ENCODE measurements at places on chromosomes 6 and 20. TPM values are rescaled to one million over a fixed set of nuclear protein-coding genes. Genes with fewer than 3 reads are reported as not detected.
A peak's percentile ranks its signal among the peaks of the same experiment; 100 is the strongest.

The FANCE gene
- 3.5 TPM for total RNA-seq

The ADAM33 gene
- 13.8 TPM for total RNA-seq

The MUCL3 gene
- total RNA-seq: not detected

The TTI1 gene
- total RNA-seq: 11.5 TPM

The C6orf132 gene
- 2.8 TPM for total RNA-seq

The BCAS4 gene
- 2.2 TPM for total RNA-seq

DNA sequence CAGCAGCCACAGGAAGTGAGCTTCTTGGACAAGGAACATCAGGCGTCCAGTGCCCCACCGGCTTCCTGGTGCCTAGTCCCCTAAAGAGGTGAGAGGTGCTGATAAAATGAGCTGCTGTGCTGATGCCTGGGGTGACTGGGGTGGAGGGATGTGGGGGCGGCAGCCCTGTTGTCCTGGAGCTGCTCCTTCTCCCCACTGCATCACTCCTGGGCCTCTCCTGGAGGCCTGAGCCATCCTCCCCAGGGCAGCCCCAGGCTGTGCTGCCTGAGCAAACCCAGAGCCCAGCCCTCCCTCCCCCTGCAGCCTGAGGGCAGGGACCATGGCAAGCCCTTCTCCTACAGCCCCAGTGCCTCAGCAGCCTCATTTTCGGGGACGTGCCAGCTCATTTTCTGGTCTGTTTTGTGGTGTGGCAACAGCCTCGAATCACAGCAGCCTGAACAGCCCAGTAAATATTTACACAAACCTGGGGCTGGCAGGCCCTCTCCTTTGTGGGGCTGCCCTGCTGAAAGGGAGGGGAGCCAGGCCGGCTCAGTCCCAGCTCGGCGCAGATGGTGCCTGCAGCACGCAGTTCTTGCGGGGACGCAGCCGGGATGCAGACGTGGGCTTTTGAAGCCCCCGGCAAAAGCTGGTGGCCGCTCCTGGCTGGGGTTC, 259.9 kb downstream of the DLL1 start:
- no peak for DNase-seq

DNA sequence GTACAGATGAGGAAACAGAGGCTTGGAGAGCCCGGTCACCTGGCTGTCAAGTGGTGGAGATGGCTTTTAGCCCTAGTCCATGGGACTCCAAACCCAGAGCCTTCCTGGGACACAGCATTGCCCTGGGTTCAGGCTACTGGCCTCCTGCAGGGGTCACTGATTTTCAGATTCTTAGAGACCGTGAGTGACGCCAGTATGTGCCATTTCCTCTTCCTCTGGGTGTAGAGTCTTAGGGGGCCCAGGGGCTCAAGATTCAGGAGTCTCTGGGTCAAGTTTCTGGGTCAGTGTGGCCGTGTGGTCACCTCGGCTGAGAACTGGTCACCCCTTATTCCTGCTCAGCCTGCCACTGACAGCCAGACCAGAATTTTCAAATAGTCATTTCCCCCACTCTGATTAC, 574 bp downstream of the ARHGAP40 start:
- DNase-seq: no peak

GRCh38 chr6:135851442-135852271, at the start of gene PDE7B:
Gene PDE7B, plus strand, starts transcription at chr6:135851701.
- peak; percentile 90 for DNase-seq

GRCh38 chr20:44911264-44911921, 1.5 kb downstream of the PABPC1L start:
- no peak for DNase-seq

DNA sequence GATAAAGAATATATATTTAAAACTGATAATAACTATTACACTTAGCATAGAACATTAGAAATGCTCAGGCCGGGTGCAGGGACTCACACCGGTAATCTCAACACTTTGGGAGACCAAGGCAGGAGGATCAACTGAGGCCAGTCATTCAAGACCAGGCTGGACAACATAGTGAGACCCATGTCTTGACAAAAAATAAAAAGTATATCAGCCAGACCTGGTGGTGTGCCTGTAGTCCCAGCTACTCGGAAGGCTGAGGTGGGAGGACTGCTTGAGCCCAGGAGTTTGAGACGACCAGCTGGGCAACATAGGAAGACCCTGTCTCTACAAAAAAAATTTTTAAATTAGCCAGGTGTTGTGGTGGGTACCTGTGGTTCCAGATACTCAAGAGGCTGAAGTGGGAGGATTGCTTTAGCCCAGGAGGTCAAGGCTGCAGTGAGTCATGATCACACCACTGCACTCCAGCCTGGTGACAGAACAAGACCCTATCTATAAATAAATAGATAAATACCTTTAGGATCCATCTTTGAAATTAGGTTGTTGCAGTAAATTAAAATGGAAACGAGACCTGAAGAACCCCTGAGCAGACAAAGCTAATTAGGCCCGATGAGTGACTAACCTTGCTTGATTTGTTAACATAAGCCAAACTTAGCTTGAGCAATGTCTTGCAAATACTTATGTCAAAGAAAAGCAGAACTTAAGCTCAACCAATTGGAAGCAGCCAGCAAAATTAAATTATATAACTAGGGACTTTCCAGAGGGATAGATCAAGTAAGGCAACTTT, 75.8 kb upstream of the E2F3 start:
- DNase-seq: no peak

DNA sequence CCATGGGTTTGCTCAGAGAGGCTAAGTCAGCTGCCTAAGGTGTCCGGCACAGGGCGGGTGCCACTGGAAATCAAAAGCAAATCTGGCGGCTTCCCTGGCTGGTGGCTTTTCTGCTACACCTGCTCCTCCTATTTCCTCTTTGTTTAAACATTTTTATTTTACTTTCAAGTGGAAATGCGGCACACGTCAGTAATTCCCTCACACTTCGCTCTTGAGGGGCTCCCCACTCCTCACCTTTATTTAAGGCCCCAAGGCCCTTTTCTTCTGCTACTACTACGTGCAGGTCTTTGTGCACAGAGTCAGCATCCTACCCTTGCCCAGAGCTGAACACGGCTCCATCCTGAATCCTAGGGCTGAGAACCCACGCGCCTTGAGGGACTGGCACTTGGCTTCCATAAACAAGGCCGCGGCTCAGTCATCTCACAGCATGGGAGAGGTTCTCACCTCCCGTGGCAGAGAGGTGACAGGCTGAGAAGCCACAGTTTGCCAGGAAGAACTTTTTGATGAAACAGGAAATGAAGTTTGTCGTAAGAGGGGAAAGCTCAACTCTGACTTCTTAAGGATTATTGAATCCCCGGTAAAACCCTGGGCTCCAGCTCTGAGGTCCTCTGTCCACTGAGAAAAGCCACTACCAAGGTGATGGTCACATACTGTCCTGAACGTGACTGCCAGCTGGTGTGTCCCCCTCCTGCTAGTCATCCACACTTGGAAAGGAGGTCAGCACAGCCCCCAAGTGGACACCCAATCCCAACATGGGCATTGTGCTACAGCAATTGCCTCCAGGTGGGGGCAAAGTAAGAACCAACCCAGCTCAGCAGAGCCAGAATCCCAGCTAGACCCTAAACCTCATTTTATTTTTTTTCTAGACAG, 48.0 kb downstream of the NFATC2 start:
- no peak for DNase-seq

- DNase-seq: no peak
These were observed 356 bp upstream of the IRAK1BP1 start for GRCh38 chr6:78867020-78867369.

- DNase-seq: no peak
These were observed 114.8 kb downstream of the FOXO3 start for GRCh38 chr6:108675226-108676200.

- DNase-seq: no peak
These were observed 610.1 kb upstream of the CDH4 start for GRCh38 chr20:60641879-60642447.

DNA sequence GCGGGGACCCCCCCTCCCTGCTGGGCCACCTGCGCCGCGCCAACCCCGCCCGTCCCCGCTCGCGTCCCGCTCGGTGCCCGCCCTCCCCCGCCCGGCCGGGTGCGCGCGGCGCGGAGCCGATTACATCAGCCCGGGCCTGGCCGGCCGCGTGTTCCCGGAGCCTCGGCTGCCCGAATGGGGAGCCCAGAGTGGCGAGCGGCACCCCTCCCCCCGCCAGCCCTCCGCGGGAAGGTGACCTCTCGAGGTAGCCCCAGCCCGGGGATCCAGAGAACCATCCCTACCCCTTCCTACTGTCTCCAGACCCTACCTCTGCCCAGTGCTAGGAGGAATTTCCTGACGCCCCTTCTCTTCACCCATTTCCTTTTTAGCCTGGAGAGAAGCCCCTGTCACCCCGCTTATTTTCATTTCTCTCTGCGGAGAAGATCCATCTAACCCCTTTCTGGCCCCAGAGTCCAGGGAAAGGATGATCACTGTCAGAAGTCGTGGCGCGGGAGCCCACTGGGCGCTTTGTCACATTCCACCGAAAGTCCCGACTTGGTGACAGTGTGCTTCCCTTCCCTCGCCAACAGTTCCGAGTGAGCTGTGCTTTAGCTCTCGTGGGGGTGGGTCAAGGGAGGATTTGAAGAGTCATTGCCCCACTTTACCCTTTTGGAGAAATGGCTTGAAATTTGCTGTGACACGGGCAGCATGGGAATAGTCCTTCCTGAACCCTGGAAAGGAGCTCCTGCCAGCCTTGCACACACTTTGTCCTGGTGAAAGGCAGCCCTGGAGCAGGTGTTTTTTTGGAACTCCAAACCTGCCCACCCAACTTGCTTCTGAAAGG, 2.1 kb downstream of the VEGFA start:
- peak; percentile 70 for DNase-seq

- no peak for DNase-seq
These were observed 951 bp upstream of the OLIG3 start for GRCh38 chr6:137494988-137495702.

DNA sequence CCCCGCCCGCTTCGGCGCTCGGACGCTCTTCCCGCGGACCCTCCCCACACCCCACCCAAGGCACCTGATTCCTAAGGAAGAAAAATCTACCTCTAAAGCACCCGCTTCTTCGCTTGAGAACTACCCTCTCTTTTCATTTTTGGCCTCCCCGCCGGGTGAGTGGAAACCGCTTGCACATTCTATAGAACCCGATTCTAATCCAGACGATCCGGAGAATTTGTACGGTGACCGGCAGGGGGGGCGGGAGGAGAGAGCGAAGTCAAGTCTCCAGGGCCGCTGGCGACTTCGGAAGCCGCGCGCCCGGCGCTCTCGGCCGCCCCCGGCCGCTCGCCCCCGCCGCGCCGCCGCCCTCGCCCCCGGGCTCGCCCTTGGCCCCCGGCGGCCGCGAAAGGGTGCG, at the start of gene RBM24:
Gene RBM24 (plus strand): TSS at position 262 of the 397 bp plus-strand sequence. CDS start 221 bp downstream, outside the sequence.
- DNase-seq: no peak

- DNase-seq: peak; percentile 68
These were observed 698 bp upstream of the LRP11 start for GRCh38 chr6:149864578-149865535.

GRCh38 chr20:60934724-60935123, 317.3 kb upstream of the CDH4 start:
- no peak for DNase-seq

DNA sequence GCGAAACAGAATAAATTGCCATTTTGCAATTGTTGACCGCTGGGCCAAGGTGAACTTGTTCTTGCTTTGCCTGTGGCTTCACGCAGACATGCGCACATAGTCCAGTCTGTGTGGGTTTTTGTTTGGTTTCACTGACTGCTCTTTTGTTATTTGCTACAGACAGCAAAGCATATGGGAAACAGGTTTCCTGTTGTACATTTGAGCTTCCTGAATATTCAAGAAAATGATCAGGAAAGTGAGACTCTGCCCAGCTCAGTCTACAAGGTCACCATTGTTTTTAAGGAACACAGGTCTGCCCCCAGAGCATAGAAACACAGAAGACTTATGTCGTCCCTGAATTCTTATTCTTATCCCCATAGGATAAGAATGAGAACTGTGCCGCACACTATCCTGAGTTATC, 55.6 kb downstream of the SASH1 start:
- peak; percentile 43 for DNase-seq

Data from right atrium auricular region (tissue), 2 donors.